ENCODE measurements at places on chromosomes 5 and 9. TPM values are rescaled to one million over a fixed set of nuclear protein-coding genes. Genes with fewer than 3 reads are reported as not detected.

The ATOSB gene
- total RNA-seq, result 5.4 TPM

The ABO gene
- total RNA-seq, result not detected

The PCDHB14 gene
- not detected for total RNA-seq

The IL3 gene
- total RNA-seq, result not detected

The ERMP1 gene
- 16.1 TPM for total RNA-seq

The DRD1 gene
- total RNA-seq, result not detected

The PHF24 gene
- total RNA-seq, result not detected

Measured in naive thymus-derived CD8-positive, alpha-beta T cell (primary cell).